ENCODE measurements at places on chromosomes 7 and 10. TPM values are rescaled to one million over a fixed set of nuclear protein-coding genes. Genes with fewer than 3 reads are reported as not detected.
A peak's percentile ranks its signal among the peaks of the same experiment; 100 is the strongest.

DNA sequence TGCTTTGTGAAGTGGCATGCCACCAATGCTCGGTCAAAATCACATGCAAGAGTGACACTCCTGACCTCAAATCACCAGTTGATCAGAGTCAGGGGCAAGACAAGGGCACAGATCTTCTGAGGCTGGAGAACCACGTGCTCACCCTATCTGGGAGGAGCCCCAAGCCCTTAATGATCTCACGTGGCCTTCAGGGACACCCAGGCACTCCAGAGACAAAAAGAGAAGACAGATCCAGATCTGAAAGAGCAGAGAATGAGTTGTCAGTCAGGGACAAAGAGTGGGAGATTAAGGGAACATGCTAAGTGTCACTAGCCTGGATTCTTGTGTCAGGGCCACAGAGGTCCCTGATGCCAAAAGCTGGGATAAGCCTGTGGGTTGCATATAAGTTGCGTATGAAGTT lies 134.3 kb downstream of the PLXNA4 start:
- no peaks in the 10 kb centered on the region for H3K27me3 ChIP-seq
- H3K4me1 ChIP-seq = no peaks in the 10 kb centered on the region
- H3K27ac ChIP-seq = no peak overlapping the region

GRCh38 chr10:45368181-45368580 lies 5.8 kb upstream of the ALOX5 start:
- H3K4me3 ChIP-seq = no peak overlapping the region
- no peaks in the 10 kb centered on the region for H3K36me3 ChIP-seq
- H3K4me1 ChIP-seq = no peaks in the 10 kb centered on the region

DNA sequence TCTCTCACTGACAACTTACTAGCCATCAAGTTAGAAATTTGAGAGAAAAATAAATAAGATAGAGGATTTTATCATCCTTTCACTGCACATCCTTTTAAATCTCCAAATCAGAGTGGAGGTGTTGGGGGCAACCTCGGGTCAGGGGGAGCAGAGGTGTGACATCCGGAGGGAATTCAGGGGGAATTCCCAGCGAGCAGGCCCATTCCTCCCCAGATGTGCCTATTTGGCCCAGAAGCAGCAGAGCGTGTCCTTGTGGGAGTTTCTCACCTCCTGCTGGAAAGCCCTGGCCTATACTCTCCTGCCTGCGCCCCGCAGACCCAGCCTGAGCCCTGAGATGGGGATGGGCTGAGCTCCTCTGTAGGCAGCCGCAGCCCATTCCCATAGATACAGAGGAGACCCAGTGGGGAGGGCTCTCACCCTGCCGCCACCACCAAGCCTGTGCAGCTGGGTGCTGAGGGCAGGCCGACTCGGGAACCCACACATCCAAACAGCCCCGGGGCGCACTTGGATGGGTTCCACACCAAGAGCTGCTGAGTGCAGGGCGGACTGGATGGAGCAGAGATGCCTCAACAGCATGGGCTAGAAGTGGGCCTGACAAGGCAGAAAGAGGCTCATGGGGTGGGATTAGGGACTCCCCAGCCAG lies 124.5 kb downstream of the CXCL12 start:
- peaks cover 18% of the 10 kb centered on the region for H3K4me1 ChIP-seq
- no peak overlapping the region for H3K4me3 ChIP-seq
- H3K36me3 ChIP-seq = no peaks in the 10 kb centered on the region
- H3K27me3 ChIP-seq = no peaks in the 10 kb centered on the region

DNA sequence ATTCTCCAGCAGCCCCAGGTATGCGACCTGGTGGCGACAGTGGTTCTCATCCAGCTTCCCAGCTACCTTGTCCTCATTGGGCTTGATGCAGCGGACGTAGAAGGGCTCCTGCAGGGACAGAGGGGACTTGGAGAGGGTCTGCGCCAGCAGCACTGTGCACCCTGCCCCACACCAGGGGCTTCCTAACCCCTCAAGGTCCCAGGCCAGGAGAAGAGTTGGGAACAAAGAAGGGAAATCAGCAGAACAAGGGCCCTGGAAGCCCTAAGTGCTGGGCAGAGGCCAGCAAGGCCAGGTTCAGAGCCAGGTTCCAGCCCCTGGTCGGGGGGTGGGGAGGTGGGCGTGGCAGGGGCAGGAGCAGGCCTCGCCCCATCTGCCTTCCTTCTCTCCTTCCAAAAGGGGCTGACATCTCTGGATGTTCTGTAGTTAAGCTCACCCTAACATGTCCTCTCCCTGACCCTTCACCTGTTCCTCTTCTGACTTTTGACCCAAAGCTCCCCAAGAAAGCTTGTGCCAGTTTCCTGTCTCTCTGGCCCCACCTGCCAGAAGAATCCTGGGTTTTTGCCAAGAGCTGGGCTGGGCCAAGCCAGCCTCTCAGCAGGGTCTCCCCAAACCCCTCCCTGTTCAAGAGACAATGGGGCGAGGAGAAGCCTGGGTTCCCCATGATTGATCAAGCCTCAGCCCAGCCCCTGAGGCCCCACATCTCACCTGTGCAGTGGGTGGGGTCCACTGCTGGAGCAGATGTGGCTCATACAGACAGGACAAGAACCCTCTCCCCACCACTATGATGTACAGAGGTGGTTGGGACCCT lies 11.9 kb downstream of the MYO1G start:
- no peaks in the 10 kb centered on the region for H3K36me3 ChIP-seq
- DNase-seq = no peak
- no peaks in the 10 kb centered on the region for H3K4me1 ChIP-seq
- H3K27me3 ChIP-seq = peaks cover 18% of the 10 kb centered on the region
- no peak overlapping the region for H3K4me3 ChIP-seq
- no peak overlapping the region for H3K27ac ChIP-seq

PTPN20 gene
- polyA plus RNA-seq = 1.5 TPM

GRCh38 chr7:130912862-130913638 lies 179.0 kb upstream of the KLF14 start:
- no peaks in the 10 kb centered on the region for H3K36me3 ChIP-seq
- H3K27ac ChIP-seq = peak overlapping the region; percentile 9
- H3K4me1 ChIP-seq = peaks cover 19% of the 10 kb centered on the region

DNA sequence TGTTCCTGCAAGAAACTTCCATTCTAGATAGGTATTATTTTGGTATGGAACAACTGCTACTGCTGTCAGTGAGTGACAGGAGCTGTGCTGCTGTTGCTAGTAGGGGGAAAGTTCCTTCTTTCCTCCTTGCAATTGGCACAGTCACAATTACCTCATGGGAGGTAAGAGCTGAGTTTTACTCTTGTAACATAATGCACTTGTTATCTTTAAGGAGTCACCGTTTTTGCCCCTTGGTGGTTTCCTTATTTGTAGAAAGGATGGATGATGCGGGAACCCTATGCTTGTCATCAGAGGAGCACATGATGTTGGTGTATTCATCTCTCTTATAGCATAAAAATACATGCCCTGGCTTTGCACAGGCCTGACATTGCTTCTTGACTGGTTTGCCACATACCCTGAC lies 234.7 kb upstream of the NPY start:
- no peaks in the 10 kb centered on the region for H3K36me3 ChIP-seq
- H3K4me1 ChIP-seq = no peaks in the 10 kb centered on the region
- H3K27me3 ChIP-seq = no peaks in the 10 kb centered on the region
- DNase-seq = no peak
- no peak overlapping the region for H3K4me3 ChIP-seq

CRYGN gene
- polyA plus RNA-seq = 0.36 TPM

DNA sequence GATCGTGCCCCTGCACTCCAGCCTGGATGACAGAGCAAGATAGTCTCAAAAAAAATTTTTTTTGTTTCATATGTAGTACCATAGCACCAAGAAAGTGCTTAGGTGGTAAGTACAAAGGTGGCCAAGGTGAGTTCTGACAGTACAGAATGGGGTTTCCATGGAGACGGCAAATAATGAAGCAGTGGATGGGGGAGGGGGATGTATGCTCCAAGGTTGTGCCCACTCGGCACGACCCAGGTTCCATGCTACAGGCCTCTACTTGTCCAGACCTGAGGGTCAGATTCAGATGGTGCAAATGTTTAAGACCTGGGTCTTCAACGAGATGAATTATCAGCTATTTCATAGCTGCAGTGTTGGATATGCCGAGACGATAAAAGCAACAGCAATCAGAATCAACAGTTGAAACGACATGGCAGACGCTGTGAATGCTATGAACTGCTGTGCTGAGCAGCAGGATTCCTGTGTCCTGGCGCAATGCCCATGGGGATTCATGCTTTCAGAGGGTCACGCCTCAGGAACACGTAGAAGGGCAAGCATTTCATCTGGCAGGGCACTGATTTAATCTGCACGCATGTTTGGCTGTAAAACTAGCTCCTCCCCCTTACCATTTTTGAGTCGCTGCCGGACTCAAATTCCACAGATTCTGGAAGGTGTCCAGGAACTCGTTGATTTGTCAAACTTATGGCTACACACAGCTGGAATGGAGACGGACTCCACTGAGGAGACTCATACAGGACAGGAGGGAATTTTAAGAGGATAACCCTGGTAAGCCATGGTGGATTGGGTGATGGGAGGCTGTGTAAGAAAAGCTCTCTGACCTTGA lies 256.5 kb downstream of the FRMD4A start:
- H3K4me1 ChIP-seq = no peaks in the 10 kb centered on the region
- H3K4me3 ChIP-seq = no peak overlapping the region
- peak overlapping the region; percentile 8 for H3K27ac ChIP-seq
- DNase-seq = peak; percentile 63

GRCh38 chr10:75400163-75400770 lies 1.3 kb downstream of the ZNF503 start:
- peaks cover 9% of the 10 kb centered on the region for H3K4me1 ChIP-seq
- peak overlapping the region; percentile 95 for H3K27ac ChIP-seq

SFTPA1 gene
- polyA plus RNA-seq = not detected

GRCh38 chr10:5775685-5776084 lies 37.5 kb downstream of the GDI2 start:
- H3K27ac ChIP-seq = no peak overlapping the region
- H3K27me3 ChIP-seq = no peaks in the 10 kb centered on the region
- H3K4me3 ChIP-seq = no peak overlapping the region
- no peaks in the 10 kb centered on the region for H3K4me1 ChIP-seq
- peaks cover 52% of the 10 kb centered on the region for H3K36me3 ChIP-seq
- DNase-seq = no peak

- H3K27me3 ChIP-seq = no peaks in the 10 kb centered on the region
- peaks cover 12% of the 10 kb centered on the region for H3K36me3 ChIP-seq
- peak overlapping the region; percentile 21 for H3K4me3 ChIP-seq
- DNase-seq = no peak
- H3K4me1 ChIP-seq = peaks cover 5% of the 10 kb centered on the region
These were observed 1.0 kb upstream of the ZDHHC4 start for GRCh38 chr7:6576024-6576866.

GRCh38 chr7:6294839-6295238 lies 22.4 kb upstream of the CYTH3 start:
- no peaks in the 10 kb centered on the region for H3K36me3 ChIP-seq
- H3K27ac ChIP-seq = no peak overlapping the region
- no peak overlapping the region for H3K4me3 ChIP-seq
- no peaks in the 10 kb centered on the region for H3K27me3 ChIP-seq
- H3K4me1 ChIP-seq = no peaks in the 10 kb centered on the region
- no peak for DNase-seq

GRCh38 chr7:133560900-133561299 lies 308.0 kb downstream of the EXOC4 start:
- no peak overlapping the region for H3K4me3 ChIP-seq
- H3K36me3 ChIP-seq = no peaks in the 10 kb centered on the region
- DNase-seq = no peak
- no peaks in the 10 kb centered on the region for H3K4me1 ChIP-seq
- H3K27ac ChIP-seq = no peak overlapping the region

GRCh38 chr10:845526-845925 lies 86.0 kb downstream of the LARP4B start:
- peaks cover 11% of the 10 kb centered on the region for H3K4me1 ChIP-seq
- DNase-seq = no peak
- no peak overlapping the region for H3K4me3 ChIP-seq
- peak overlapping the region; percentile 68 for H3K27ac ChIP-seq
- H3K36me3 ChIP-seq = peaks cover 33% of the 10 kb centered on the region

FXYD4 gene
- polyA plus RNA-seq = not detected

DNA sequence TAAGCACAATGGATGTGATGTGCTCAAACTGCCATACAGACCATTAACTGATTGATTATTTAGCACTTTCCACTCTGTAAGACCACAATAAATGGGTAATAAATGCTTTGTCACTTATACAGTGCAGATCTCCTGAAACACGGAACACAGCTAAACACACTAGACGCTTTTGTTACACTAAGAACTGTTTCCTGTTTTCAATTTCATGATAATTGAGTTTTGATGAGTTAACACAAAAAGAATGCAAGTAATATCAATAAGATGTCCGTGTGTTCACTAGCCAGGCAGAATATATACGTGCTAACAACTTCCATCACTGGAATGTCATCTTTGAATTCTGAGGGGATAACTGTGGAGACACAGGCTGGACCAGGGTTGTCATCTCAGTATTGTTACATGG lies 178.8 kb downstream of the SKAP2 start:
- H3K27me3 ChIP-seq = no peaks in the 10 kb centered on the region
- H3K4me3 ChIP-seq = no peak overlapping the region
- H3K4me1 ChIP-seq = peaks cover 37% of the 10 kb centered on the region
- no peak for DNase-seq
- H3K27ac ChIP-seq = no peak overlapping the region

RHBDD2 gene
- 51.9 TPM for polyA plus RNA-seq

- no peaks in the 10 kb centered on the region for H3K27me3 ChIP-seq
- no peaks in the 10 kb centered on the region for H3K4me1 ChIP-seq
These were observed 239.2 kb downstream of the PTPRN2 start for GRCh38 chr7:158348446-158348845.

DNA sequence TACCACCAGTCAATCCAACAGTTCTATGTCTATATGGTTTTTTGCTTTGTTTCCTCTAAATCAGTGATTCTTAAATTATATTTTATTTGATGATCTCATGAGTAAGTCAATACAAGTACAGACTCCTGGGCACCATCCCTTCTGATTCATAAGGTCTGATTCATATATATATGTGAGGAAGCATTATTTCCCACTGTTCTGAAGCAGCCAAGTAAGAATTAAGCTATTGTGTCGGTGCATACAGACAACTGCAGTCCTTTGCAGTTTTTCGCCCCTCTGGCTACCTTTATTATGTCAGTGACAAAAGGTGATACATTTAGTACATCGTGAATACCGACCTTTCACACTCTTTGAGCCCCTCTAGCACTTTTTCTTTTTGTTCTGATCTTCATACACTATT lies 1079.6 kb upstream of the C7orf33 start:
- H3K27me3 ChIP-seq = no peaks in the 10 kb centered on the region
- no peak overlapping the region for H3K27ac ChIP-seq
- no peak for DNase-seq
- no peak overlapping the region for H3K4me3 ChIP-seq
- no peaks in the 10 kb centered on the region for H3K36me3 ChIP-seq

AP3M1 gene
- 43.3 TPM for polyA plus RNA-seq

DNA sequence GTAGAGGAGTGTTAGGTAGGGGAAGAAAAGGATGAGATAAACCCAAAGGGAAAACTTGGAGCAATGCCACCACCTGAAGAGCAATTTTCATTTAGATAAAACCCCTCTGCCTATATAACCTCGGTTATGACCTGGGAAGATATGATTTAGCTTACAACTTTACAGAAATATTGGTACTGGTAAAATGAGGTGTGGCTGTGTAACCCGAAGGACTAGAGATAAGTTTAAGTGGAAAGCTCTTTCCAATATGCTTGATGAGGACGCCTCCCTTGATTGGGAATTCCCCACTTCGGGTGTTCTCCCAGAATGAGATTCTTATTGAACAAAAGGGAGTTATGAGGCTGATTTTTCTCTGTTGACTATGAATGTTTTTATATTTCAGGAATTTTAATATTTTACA lies 109.5 kb upstream of the CDK6 start:
- H3K4me1 ChIP-seq = peaks cover 8% of the 10 kb centered on the region
- no peaks in the 10 kb centered on the region for H3K36me3 ChIP-seq
- H3K27me3 ChIP-seq = no peaks in the 10 kb centered on the region

SLK gene
- 34.0 TPM for polyA plus RNA-seq

ANLN gene
- polyA plus RNA-seq = 19.4 TPM

ZDHHC6 gene
- 60.6 TPM for polyA plus RNA-seq

Measured in large intestine (tissue), 12 donors.